ENCODE measurements at places on chromosomes 16 and 17. TPM values are rescaled to one million over a fixed set of nuclear protein-coding genes. Genes with fewer than 3 reads are reported as not detected.

Gene MYO15B
- 286 TPM for total RNA-seq

Gene CACNG3
- total RNA-seq: not detected

Gene ALDOC
- total RNA-seq: 7.1 TPM

Gene PCYT2
- 28.4 TPM for total RNA-seq

Gene TAC4
- total RNA-seq: 0.47 TPM

Gene CEMP1
- total RNA-seq: 0.54 TPM

Gene ST6GALNAC2
- total RNA-seq: 28.6 TPM

Gene PLD6
- 3.7 TPM for total RNA-seq

Gene NMT1
- total RNA-seq: 98.5 TPM

Gene HSD11B2
- 139 TPM for total RNA-seq

Gene SAMD14
- total RNA-seq: 5.0 TPM

Gene LLGL1
- total RNA-seq: 13.7 TPM

GRCh38 chr16:73065632-73066330 is 17.9 kb upstream of the ZFHX3 start:
- DNase-seq: peak; percentile 51

DNA sequence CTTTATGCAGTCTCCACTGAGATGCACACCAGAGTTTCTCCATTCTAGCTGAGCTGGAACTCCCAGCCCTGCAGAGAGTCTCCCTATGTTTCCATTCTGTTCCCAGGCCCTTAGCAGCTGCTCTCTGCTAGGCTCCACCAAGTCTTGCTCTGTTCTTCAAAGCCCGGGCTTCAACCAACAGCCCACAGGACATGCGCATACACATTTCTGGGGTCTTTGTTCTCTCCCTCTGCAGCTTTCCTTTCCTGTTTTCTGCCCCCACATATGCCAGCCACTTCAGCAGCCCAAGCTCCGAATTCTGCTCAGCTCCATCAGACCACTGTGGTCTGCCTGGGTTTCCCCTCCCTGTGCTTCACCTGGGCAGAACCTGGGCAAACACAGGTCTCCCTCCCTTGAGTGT is 205.9 kb downstream of the CBLN1 start:
- DNase-seq: no peak

- DNase-seq: no peak
Observed at GRCh38 chr16:2663553-2664546, 18.5 kb upstream of the KCTD5 start.

- no peak for DNase-seq
Observed at GRCh38 chr16:66263168-66263972, 103.1 kb upstream of the CDH5 start.

- peak; percentile 58 for DNase-seq
Observed at GRCh38 chr17:21209511-21210175, 4.3 kb downstream of the TMEM11 start.

DNA sequence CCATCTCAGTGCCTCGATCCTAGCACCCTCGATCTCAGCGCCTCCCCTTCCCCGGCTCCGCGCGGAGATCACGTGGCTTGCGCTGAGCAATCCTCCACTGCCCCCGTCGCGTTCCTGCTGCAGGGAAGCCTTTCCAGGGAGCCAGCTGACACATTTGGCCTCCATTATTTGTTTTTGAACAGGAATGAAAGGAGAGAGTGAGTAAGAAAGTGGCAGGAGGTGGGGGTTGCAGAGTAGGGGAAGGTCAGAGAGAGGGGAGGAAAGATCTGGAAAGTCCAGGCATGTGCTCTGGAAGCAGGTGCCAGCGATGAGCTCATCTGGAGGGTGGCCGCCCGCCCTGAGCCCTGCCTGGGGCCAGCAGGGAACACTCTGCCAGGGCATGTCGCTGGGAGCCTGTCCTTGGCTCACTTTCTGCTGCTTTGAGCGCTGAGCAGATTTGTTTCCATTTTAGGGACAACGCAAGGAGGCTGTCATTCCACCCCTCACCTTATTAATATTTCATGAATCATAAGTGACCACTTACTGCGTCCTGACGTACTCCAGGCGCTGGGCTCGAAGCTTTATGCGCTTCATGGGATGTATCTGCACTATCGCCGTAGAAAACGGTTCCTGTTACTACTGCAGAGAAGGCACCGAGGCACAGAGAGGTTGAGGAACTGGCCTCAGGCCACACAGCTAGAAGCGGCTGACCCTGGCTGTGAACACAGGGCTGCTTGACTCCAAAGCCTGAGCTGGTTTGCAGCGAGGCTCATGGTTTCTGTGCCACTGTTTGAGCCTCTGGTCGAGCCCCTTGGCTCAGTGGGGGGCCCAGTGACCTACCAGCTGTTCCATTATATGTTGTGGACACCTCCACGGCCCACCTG is 283.1 kb downstream of the SEC14L1 start:
- peak; percentile 95 for DNase-seq

- DNase-seq: no peak
Observed at GRCh38 chr16:56836410-56837230, 28.4 kb upstream of the SLC12A3 start.

- DNase-seq: no peak
Observed at GRCh38 chr16:64997751-64998150, 124.1 kb downstream of the CDH11 start.

- DNase-seq: no peak
Observed at GRCh38 chr17:46733837-46734475, 84.5 kb downstream of the WNT3 start.

DNA sequence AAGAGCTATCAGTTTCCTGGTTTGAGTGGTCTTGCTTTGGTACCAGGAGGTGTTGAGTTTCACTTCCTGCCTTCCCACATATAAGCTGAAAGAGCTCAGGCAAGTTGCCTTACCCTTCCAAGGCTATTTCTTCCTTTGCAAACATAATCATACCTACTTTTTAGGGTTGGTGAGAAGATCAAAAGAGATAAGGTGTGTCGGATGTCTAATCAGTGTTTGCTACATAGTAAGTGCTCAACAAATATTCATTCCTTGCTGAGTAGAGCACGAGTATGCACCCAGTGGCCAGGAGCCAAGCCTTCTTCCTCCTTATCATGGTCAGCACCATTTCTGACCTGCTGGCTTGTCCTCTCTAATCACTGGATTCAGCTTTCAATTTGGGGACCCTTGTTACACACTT is 12.7 kb upstream of the TMEM98 start:
- DNase-seq: no peak

GRCh38 chr17:63246344-63246743 is 199.8 kb downstream of the CYB561 start:
- DNase-seq: no peak

- peak; percentile 93 for DNase-seq
Observed at GRCh38 chr16:23026784-23027362, 122.4 kb downstream of the USP31 start.

- no peak for DNase-seq
Observed at GRCh38 chr16:75660321-75660720, 12.7 kb downstream of the TERF2IP start.

DNA sequence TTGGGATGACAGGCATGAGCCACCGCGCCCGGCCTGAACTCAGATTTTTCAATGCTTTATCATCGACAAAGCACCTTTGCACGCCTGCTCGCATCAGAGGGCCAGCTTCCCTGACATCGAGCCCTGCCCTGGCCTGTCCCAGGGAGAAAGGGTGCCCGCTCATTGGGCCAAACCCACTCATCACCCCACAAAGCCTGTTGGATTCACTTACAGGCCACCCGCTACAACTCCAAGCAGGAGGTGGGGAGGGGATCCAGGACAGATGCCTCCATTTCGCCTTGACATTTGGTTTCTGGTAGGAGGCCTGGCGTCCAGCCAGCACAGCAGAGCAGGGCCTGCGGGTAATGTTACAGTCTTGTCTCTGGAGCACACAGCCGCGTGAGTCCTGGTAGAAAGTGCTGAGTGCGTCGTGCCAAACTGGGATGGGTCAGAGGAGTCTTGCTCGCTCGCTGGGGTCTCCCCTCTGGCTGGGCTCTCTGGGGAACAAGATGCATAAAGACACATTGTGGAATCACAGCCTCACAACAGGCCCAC is 19.8 kb downstream of the SMTNL2 start:
- peak; percentile 85 for DNase-seq

DNA sequence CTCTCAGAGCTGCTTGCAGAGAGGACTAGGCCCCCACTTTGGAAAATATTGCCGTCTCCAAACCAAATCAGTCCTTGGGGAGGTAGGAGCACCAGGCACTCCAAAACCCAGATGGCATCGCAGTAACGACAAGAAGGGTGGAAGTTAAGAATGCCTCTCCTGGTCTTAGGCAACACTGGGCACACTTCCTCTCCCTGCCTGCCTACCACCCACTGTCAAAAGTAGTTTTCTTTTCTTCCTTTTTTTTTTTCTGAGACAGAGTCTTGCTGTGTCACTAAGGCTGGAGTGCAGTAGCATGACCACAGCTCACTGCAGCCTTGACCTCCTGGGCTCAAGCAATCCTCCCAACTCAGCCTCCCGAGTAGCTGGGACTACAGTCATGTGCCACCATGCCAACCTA is 47.2 kb downstream of the SRL start:
- DNase-seq: no peak

- peak; percentile 84 for DNase-seq
Observed at GRCh38 chr16:4316108-4316863, 419 bp downstream of the GLIS2 start.

- no peak for DNase-seq
Observed at GRCh38 chr17:35390663-35391062, 17.2 kb upstream of the SLFN11 start.

DNA sequence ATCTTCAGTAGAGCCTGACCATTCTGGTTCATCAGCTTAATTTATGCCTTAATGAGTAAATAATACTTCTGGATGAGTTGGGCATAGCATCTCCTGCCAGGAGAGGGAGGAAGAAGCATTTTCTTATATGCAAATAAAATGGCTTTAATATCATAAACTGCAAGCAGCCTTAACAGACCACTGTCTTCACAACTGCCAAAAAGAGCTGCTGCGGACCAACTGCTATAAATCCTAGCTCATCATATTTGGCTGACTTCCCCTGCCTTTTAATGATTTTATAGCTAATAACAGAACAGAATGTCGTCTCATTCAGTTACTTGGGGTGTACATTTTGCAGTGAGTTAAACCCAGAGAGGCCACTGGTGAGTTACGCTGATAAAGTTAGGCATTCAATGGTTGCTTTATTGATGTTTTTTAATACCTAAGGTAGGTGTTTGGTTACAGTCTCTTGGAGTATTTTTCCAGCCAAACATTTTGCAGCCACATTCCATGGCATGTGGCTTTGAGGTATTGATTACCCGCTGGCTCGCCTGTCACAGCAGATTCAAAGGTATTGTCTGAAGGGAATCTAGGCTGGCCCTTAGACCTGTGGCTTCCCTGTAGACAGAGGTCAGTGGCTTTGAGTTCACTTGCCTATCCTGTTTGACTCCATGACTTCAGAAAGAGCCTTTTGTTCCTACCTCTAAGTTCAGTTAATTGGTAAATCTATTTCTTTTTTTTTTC is 16.4 kb downstream of the FAM20A start:
- DNase-seq: peak; percentile 49

- peak; percentile 89 for DNase-seq
Observed at GRCh38 chr16:22732400-22732799, 81.6 kb upstream of the HS3ST2 start.

GRCh38 chr16:73873643-73874042 is 423.0 kb upstream of the PSMD7 start:
- DNase-seq: no peak

- no peak for DNase-seq
Observed at GRCh38 chr16:56910654-56911539, 21.0 kb upstream of the HERPUD1 start.

DNA sequence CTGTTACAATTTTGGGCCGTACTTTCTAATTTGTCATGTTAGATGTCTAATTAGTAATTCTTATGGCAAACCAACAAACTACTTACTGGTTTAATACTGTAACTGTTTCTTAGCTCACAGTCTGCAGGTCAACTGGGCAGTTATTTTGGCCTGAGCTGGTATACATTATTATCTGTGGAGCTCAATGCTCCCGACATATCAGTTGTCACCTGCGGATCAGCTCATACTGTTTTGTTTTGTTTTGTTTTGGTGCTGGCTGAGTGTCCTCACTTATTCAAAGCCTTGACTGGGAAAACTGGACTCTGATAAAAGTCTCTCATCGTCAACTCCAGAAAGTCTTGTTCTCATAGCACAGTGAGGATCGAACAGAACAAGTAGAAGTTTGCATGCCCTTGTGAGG is 1060.6 kb upstream of the CDH8 start:
- DNase-seq: no peak

DNA sequence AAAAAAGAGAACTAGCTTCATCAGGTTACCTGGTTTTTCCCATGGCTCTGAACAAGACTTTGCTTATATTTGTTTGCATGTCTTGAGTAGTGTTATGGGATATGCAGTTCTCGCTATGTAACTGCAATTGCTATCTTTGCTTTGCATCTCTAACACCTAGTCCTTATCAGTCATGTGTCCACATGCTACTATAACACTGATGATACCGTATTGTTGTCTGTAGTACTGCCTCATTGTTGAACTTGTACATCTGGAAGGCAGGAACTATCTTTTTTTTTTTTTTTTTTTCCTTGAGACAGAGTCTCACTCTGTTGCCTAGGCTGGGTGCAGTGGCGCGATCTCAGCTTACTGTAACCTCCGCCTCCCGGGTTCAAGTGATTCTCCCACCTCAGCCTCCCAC is 2.5 kb downstream of the PSME3 start:
- no peak for DNase-seq

DNA sequence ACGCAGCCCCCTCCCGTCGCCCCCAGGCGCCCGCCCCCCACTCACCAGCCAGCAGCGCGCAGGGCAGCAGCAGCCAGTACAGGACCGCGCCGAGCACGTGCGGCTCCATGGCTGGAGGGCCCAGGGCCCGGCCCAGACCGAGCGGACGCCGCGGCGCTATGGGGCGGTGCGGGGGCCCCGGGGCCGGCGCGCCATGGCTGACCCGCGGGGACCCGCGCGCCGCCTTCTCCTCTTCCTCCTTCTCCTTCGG is 239 bp downstream of the PIEZO1 start:
- DNase-seq: no peak

DNA sequence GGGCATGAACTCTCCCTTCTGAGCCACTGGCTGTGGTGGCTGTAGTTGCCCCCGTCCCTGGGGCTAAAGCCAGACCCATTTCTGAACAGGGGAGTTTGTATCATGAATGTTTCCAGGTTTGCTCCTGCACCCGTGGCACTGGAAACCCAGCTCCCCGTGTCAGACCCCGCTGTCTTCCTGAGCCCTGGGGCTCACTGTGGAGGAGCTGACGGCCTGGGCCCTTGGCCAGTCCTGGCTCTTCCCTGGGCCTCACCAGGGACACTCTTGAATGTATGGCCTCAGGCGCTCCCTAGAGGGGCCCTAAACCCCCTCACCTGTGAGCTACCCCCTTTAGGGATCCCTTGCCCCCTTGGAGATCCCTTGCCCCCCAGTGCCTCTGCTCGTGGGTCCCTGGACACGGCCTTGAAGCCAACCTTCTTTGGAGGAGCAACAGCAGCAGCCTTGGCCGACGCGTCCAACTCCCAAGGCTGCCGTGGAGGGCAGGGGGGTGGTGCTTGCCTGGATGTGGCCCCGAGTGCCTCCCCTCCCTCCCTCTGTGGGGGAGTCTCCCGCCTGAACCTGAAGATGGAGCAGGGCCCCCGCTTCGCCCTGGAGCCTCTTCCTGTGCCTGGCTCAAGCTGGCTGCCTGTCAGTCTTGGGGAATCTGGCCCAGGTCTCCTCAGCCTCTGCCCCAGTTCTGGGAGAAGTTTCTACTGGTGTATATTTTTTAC is 15.9 kb downstream of the CASKIN2 start:
- peak; percentile 72 for DNase-seq

- no peak for DNase-seq
Observed at GRCh38 chr17:55536205-55536604, 25.0 kb upstream of the SMIM36 start.

Measured in kidney (tissue), 22 donors.